ENCODE measurements at places on chromosomes 11 and 22.

DNA sequence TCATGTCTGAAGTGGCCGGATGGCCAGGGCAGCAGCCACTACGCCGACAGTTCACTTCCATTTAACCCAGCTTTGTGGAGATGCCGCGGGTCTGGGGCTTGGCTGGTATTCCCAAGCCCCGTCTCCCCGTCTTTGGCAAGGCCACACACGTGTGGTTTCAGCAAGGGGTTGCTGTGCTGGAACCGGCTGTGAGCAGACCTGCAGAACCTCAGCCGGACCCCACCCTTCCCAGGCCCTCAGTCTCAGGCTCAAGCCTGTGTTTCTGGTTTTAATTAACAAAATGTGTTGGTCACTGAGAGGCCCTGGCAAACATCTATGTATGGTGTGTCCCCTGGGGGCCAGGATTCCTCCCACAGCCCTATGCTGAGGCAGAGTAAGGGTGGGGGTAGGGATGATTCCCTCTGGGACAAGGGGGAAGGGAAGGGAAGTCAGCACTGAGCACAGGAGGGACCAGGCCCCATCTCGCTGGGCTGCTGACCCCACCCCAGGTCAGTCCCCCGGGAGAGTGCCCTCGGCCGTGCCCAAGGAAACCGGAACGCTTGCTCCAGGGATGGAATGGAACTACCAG lies 9.3 kb downstream of the OSBPL5 start:
- no peak for DNase-seq

GRCh38 chr11:112470355-112470754 lies 209.7 kb upstream of the PLET1 start:
- no peak for DNase-seq

GRCh38 chr22:39661842-39662685 lies 91.5 kb downstream of the CACNA1I start:
- DNase-seq, result peak; percentile 78

DNA sequence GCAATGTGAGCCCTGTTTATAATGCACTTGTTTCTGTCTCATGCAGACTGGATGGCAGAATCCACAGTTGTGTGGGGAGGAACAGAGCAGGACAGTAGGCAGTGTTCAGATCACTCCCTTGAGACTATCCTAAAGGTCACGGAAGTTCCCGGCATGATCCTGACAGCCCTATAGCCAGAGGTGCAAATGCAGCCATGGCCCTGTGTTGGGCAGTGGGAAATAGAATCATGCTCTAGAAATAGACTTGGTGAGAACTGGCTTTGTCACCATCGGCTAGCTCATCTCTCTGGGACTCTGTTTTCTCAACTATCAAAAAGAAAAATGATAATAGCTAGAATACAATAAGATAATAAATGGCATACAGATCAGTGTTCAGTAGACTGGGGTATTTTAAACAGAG lies 123.2 kb downstream of the FEZ1 start:
- DNase-seq, result no peak

DNA sequence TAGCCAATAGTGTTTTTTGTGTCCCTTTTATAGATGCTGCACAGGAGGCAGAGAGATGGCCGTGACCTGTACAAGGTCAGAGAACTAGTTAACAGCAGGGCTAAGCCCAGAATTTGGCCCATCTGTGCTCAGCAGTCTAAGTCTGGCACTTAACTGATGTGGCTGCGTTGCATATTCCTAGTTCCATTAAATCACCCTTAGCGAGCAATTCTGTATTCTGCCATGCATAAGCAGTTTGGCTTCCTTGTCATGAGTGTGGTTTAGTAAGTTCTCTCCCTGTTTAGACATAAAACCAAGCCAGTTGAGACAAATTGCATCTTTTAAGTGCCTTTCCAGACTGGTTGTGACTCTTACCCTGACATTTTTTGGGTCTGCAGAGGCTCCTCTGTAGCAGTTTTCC lies 230.6 kb upstream of the TENM4 start:
- no peak for DNase-seq

- DNase-seq, result peak; percentile 6
These were observed 13.2 kb downstream of the MYH9 start for GRCh38 chr22:36374603-36375024.

- DNase-seq, result no peak
These were observed 406.7 kb downstream of the TBC1D22A start for GRCh38 chr22:47168900-47169800.
